T-helper 17 cell (primary cell): ENCODE measurements at places on chromosomes 2 and 18. TPM values are rescaled to one million over a fixed set of nuclear protein-coding genes. Genes with fewer than 3 reads are reported as not detected.

The RESP18 gene
- not detected for total RNA-seq

The MFSD2B gene
- 4.9 TPM for total RNA-seq

The AGAP1 gene
- total RNA-seq = 7.6 TPM

The FHOD3 gene
- total RNA-seq = not detected

The PAIP2B gene
- total RNA-seq = 2.9 TPM

The POTEJ gene
- not detected for total RNA-seq

The AQP4 gene
- total RNA-seq = not detected

The FLACC1 gene
- 4.5 TPM for total RNA-seq

DNA sequence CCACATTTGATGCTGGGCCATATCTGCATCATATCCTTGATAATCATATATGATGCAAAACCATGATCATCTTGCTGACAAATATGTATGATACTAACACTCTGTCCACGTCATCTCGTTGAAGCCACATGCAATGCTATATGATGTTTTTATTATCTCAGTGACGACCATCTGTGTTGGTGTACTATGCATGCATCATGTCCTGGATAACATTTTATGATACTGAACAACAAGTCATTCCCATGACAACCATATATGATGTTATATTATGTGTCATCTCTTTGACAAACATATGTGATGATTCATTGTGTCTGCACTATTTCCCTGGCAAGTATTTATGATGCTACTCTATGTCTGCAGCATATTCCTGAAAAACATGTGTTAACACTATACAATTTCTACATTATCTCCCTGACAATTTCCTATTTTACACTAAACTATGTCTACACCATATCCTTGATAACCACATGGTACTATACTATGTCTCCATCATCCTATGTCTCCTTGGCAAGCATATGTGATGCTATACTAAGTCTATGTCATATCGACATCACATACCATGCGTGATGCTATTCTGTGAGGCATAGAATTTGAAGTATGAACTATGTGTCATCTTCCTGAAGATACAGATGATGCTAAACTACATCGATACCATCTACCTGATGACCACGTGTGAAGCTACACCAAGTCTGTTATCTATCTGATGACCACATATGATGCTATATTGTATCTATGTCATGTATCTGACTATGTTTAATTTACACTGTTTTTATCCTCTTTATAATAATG is 37.0 kb downstream of the DAW1 start:
- no peaks in the 10 kb centered on the region for H3K36me3 ChIP-seq
- peaks cover 4% of the 10 kb centered on the region for H3K27me3 ChIP-seq
- H3K4me1 ChIP-seq = no peaks in the 10 kb centered on the region

DNA sequence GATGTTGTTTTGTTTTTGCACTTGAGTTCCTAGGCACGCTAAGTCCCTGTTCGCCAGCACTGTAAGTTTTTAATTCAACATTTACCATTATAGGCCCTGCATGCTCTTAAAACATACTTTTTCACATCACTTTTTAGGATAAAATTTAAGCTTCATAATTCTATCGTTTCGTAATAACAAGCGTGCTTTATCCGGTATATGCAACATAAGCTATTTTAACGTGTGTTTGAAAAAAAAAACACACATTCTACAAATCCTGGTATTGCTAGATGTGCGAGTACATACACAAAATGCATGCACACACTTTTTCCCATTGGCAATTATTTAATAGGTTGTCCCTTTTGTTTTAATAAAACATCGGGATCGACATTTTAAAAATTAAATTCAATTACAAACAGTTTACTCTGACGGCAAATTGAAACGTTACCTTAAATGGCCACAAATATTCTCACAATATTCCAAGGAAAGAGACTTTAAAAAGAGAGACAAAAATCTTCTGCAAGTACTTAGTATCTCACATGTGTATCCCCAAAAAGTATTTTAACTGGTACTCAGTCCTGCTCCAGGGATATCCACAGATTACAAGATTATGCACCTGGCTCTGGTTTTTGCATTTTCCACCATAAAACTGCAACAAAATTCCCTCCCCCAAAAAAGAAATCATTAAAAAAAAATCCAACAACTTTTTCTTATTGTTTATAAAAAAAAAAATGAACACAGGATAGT is 1.0 kb upstream of the TCF4 start:
- peaks cover 3% of the 10 kb centered on the region for H3K36me3 ChIP-seq
- no peak overlapping the region for H3K27ac ChIP-seq
- peaks cover 72% of the 10 kb centered on the region for H3K27me3 ChIP-seq
- DNase-seq = no peak
- peaks cover 7% of the 10 kb centered on the region for H3K4me1 ChIP-seq
- H3K4me3 ChIP-seq = no peak overlapping the region

DNA sequence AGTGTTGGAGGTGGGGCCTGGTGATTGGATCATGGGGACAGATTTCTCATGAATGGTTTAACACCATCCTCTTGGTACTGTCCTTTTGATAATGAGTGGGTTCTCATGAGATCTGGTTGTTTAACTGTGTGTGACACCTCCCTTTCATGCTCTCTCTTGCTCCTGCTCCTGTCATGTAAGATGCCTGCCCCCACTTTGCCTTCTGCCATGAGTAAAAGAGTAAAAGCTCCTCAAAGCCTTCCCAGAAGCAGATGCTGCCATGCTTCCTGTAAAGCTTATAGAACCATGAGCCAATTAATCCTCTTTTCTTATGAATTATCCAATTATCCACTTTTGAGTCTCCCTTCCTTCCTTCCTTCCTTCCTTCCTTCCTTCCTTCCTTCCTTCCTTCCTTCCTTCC is 317.7 kb downstream of the RDH14 start:
- H3K27me3 ChIP-seq = peaks cover 6% of the 10 kb centered on the region
- DNase-seq = no peak
- H3K4me3 ChIP-seq = no peak overlapping the region
- no peak overlapping the region for H3K27ac ChIP-seq
- no peaks in the 10 kb centered on the region for H3K4me1 ChIP-seq

- H3K36me3 ChIP-seq = peaks cover 6% of the 10 kb centered on the region
- H3K4me1 ChIP-seq = peaks cover 5% of the 10 kb centered on the region
- H3K27ac ChIP-seq = peak overlapping the region; percentile 27
- DNase-seq = no peak
These were observed 18.9 kb downstream of the STON1 start for GRCh38 chr2:48548840-48549239.

DNA sequence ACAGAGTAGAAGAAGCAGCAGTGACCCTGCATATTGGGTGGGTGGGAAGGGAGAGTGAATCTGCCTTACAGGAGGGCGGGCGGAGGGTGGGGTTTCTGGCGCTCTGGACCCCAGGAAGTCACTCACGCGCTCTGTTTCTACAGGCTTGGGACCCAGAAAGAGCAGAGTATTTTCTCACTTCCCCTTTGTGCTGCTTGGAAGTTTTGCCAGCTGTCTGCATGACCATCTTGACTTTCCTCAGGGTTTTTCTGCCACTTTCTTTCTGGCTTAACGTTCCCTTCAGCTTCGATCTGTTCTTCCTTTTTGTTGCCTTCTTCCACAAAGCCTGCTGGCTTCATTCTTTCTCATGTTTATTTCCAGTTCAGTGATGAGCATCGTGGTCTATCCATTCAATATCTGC is 383.1 kb downstream of the GALR1 start:
- peaks cover 5% of the 10 kb centered on the region for H3K27me3 ChIP-seq
- no peak for DNase-seq
- H3K36me3 ChIP-seq = no peaks in the 10 kb centered on the region
- no peaks in the 10 kb centered on the region for H3K4me1 ChIP-seq
- no peak overlapping the region for H3K4me3 ChIP-seq
- H3K27ac ChIP-seq = no peak overlapping the region

DNA sequence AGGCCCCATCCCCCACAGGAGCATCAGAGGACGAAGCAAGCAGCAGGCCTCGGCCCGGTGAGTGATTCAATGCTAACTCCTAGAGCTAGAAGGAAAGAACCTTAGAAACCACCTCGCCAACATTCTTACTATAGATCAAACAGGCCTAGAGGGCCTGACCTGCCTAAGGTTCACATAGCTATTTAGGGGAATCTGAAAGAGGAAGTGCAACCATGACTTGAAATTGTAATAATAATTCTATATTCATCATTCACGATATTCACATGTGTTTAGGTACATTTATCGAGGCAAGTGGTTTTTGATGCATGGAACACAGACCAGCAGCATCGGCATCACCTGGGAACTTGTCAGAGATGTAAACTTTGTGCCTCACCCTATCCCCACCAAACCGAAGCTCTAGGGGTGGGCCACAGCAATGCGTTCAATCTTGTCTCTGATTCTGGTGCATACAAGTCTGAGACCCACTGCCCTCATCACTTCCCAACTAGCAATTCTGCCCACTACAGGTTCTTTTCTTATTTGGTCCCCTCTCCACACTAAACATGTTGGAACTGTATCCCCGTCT is 78.0 kb upstream of the DNMT3A start:
- peaks cover 6% of the 10 kb centered on the region for H3K36me3 ChIP-seq
- peaks cover 4% of the 10 kb centered on the region for H3K4me1 ChIP-seq
- H3K27ac ChIP-seq = no peak overlapping the region
- no peaks in the 10 kb centered on the region for H3K27me3 ChIP-seq

- peaks cover 2% of the 10 kb centered on the region for H3K36me3 ChIP-seq
- H3K4me3 ChIP-seq = no peak overlapping the region
- no peak for DNase-seq
These were observed 5.3 kb upstream of the IL36G start for GRCh38 chr2:112972423-112973086.

GRCh38 chr2:18117592-18117991 is 239.1 kb downstream of the KCNS3 start:
- no peaks in the 10 kb centered on the region for H3K36me3 ChIP-seq
- no peaks in the 10 kb centered on the region for H3K4me1 ChIP-seq
- H3K27ac ChIP-seq = no peak overlapping the region
- peaks cover 14% of the 10 kb centered on the region for H3K27me3 ChIP-seq
- no peak for DNase-seq
- H3K4me3 ChIP-seq = no peak overlapping the region

DNA sequence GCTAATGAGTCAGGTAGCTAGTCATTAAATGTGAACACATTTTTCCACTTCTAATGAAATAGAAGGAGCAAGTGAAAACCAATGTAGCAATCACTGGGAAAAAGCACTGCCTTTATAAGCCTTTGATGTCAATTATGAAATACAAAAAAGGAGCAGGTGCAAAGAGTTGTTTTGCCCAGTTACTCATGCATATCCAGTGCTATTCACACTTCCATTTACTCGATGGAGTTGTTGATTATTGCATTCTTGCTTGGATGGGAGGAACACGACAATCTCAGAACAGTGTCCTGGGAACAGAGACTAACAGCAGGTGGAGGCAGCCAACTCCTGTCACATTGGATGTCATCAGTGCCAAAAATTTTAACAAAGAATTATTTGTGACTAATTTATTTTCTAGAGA is 372.5 kb downstream of the CBLN2 start:
- no peak for DNase-seq
- no peaks in the 10 kb centered on the region for H3K27me3 ChIP-seq
- H3K4me3 ChIP-seq = no peak overlapping the region
- H3K4me1 ChIP-seq = no peaks in the 10 kb centered on the region
